AG04450 (cell line): ENCODE measurements at places on chromosomes 3 and 15.
A peak's percentile ranks its signal among the peaks of the same experiment; 100 is the strongest.

- DNase-seq = no peak
Measured at GRCh38 chr3:33954956-33955355, 156.5 kb downstream of the PDCD6IP start.

DNA sequence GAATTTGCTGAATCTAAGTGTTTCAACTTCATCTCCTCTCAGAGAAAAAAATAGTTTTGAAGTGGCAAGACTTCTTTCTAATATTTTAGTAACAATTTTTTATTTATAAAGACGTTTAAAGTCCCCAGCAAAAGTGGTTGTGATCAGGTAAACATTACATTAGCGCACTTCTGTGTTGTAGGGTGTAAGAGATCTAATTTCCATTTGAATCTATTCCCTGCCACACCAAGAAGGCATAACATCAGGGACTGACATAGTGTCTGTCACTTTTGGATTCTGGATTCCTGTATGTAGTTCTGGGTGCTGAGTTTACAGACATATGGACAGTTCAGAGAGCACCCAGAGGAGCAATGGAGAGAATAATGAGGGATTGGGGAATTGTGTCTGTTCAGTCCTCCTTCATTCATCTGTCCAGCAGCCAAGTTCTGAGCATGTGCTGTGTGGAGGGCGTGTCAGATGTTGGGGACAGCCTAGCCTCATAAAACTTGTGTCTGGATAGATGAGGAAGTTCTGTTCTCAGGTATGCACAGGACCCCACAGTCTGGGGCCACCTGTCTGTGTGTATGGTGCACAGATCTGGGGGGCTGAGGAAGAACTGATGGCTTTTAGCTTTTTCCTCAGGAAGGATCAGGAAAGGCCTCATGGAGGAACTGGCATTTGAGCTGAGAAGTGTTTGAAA lies 65.6 kb downstream of the MAP2K5 start:
- no peak for DNase-seq

GRCh38 chr3:73433079-73433478 lies 191.7 kb downstream of the PDZRN3 start:
- no peak for DNase-seq

- DNase-seq = no peak
Measured at GRCh38 chr3:181383201-181383600, 328.5 kb upstream of the SOX2 start.

DNA sequence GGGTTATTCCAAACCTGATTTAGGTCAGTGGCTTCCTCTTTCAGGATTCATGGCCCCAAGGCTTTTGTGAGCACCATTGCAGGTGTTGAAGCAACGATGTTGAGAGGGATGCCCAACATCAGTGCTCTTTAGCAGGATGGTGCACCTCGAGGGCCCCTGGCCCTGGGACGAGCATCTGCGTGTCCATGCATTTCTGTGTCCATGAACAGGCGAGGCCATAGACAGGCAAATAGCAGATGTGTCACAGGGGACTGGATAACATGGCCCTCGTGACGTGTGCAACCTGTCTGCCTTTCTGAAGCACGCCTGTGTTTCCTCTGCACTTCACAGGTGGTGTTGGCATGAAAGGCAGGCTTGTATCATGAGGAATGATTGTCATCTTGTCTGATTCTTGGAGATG lies 132.3 kb downstream of the SNRPN start:
- DNase-seq = no peak

DNA sequence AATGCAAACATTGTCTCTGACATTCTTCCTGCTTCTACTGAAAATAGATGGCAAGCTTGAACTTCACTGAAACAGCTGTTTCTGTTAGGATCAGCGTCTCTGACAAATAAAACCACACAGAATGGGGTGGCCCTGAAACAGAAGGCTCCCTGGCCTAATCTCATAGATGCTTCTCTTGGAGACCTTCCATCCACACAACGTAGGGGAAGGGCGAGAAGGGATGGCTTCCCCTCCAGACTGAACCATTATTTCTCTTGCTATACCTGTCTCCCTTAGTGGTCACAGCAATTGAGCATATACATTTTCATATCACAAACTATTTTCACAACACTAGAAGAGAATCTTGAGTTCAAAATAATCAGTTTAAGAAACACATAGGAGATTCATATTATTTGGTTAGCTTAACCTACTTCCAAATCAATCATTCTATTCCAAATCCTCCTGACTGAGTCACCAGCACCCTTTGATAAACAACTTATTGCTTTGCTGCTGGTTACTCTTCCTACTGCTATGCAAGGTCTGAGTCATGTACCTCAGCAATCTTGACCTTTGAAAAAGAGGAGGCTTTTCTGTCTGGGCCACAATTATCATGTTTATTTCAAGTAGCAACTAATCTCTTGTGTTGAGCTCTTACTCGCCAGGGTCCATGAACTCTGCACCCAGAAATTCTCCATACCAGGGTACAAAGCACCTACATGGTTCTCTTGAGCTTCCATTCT lies 45.5 kb downstream of the CBLB start:
- DNase-seq = peak; percentile 85

DNA sequence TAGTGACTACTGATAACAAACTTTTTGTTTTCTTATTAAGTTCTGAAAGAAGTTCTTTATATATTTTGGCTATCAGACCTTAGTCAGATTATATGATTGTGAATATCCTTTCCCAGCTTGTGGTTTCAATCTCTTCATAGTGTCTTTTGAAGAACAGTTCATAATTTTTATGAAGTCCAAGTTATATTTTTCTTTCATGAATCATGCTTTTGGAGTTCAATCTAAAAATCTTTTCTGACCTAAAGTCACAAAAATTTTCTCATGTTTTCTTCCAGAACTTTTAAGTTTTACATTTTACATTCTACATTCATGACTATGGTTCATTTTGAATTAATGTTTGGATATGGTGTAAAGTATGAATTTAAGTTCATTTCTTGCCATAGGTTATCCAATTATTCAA lies 34.2 kb upstream of the OCA2 start:
- no peak for DNase-seq

DNA sequence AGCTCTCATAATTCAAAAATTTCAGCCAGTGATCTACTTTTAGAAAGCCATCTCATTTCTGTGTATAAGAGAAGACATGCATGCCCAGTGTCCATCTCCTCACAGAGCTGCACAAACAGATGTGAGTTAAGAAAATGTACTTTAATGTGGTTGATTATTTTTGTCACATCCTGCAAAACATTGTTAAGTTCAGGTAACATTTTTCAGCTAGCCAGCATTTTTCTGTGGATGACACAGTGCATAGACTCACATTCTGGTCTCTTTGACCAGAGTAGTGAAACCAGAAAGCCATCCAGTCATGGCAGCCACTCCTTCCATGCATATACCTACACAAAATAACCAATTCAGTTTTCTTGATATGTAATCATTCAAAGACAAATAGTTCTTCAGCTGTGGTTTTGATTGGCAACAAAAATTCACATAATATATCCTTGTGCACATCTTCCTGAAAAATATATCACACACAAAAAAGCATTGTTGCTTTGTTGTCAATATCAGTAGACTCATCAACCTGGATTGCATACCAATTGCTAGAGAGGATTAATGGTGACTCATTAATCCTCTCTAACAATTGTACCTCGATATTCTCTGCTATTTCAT lies 2.1 kb upstream of the PLSCR1 start:
- no peak for DNase-seq

GRCh38 chr3:170078620-170079281 lies 41.0 kb downstream of the GPR160 start:
- DNase-seq = no peak

GRCh38 chr15:23033979-23034378 lies 5.4 kb downstream of the TUBGCP5 start:
- no peak for DNase-seq

GRCh38 chr15:51401051-51401780 lies 59.8 kb downstream of the GLDN start:
- DNase-seq = no peak

- no peak for DNase-seq
Measured at GRCh38 chr3:127019449-127019848, 36.5 kb downstream of the PLXNA1 start.
